ENCODE measurements at places on chromosomes 2 and 18.

DNA sequence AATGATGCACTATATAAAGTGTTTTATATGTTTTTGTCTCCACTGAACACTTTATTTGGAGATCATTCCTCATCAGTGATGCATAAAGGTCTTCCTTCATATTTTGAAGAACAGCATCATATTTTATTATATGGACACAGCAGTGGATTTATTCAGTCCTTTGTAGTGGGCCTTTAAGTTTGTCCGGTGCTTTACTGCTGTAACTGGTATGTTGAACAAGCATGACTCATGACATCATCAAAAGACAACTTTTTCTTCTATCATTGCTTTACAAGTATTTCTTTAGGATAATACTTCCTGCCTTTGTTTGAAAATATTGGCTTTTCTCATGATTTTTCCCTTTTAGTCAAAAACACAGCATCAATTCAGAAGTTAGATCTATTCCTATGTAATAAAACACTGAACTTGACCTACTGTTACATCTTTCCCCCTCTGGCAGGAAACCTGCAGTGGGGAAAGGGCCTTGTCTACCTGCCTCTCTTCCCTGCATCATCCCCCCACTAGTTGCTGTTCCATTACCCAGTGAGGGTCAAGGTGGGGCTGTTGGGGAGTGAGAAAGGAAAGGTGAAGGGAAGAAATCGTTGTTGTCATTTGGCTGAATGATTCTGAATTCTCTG, 241.2 kb downstream of the CYP26B1 start:
- H3K36me3 ChIP-seq, result no peaks in the 10 kb centered on the region
- H3K4me1 ChIP-seq, result no peaks in the 10 kb centered on the region
- peaks cover 3% of the 10 kb centered on the region for H3K27me3 ChIP-seq
- no peak for DNase-seq

GRCh38 chr18:49225160-49225559, 235.3 kb downstream of the DYM start:
- H3K27me3 ChIP-seq, result no peaks in the 10 kb centered on the region
- no peak overlapping the region for H3K4me3 ChIP-seq
- peaks cover 16% of the 10 kb centered on the region for H3K36me3 ChIP-seq
- DNase-seq, result no peak
- no peak overlapping the region for H3K27ac ChIP-seq

DNA sequence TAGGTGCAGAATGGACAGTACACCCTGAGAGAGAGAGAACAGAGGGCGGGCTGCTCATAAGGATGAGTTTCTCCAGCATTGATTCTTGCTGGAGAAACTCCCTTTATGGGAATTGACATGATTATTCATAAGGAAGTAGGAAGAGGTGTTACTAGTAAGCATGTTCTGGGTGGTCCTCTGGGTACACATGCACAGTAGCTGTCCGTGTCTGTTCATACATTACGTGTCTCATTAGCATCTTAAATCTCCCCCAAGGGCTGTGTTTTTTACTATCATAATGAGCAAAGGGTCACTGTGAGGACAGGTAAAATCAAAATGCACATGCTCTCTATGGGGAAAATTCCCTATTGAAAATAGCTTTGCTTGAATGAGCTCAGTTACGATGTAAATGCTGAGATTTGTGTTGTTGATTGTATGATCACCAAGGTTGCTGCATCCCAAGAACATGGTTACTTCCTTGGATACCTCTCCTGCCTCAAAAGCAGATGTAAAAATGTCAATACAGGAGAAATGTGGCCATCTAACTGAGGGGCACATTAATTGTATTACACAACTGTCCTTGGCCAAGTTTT, 238.9 kb downstream of the CDH20 start:
- DNase-seq, result no peak
- H3K4me1 ChIP-seq, result no peaks in the 10 kb centered on the region
- no peaks in the 10 kb centered on the region for H3K27me3 ChIP-seq
- no peak overlapping the region for H3K4me3 ChIP-seq
- no peak overlapping the region for H3K27ac ChIP-seq

- peaks cover 70% of the 10 kb centered on the region for H3K27me3 ChIP-seq
- H3K36me3 ChIP-seq, result no peaks in the 10 kb centered on the region
- no peak overlapping the region for H3K27ac ChIP-seq
- no peak overlapping the region for H3K4me3 ChIP-seq
Observed at GRCh38 chr2:218860950-218861381, 1.4 kb downstream of the WNT6 start.

- H3K4me3 ChIP-seq, result no peak overlapping the region
- H3K36me3 ChIP-seq, result no peaks in the 10 kb centered on the region
- H3K4me1 ChIP-seq, result no peaks in the 10 kb centered on the region
- no peak for DNase-seq
- no peak overlapping the region for H3K27ac ChIP-seq
- no peaks in the 10 kb centered on the region for H3K27me3 ChIP-seq
Observed at GRCh38 chr2:59529726-59530125, 1023.7 kb downstream of the BCL11A start.

GRCh38 chr18:46856973-46857372, 60.3 kb downstream of the PIAS2 start:
- H3K27ac ChIP-seq, result no peak overlapping the region
- H3K27me3 ChIP-seq, result no peaks in the 10 kb centered on the region
- H3K4me3 ChIP-seq, result no peak overlapping the region
- peaks cover 18% of the 10 kb centered on the region for H3K36me3 ChIP-seq
- peaks cover 11% of the 10 kb centered on the region for H3K4me1 ChIP-seq
- no peak for DNase-seq

DNA sequence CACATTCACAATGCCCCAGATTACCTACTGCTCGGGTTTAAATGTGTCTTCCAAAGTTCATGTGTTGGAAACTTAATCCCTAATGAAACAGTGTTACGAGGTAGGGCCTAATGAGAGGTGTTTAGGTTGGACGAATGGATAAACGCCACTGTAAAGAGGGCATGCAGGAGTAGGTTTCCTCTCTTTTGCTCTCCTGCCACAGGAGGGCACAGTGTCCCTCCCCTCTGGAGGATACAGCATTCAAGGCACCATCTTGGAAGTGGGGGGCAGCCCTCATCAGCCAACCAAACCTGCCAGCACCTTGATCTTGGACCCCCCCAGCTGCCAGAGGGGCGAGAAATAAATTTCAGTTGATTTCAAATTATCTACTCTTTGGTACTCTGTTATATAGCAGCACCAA, 103.5 kb downstream of the TSHZ1 start:
- peaks cover 3% of the 10 kb centered on the region for H3K27me3 ChIP-seq
- DNase-seq, result no peak
- H3K36me3 ChIP-seq, result no peaks in the 10 kb centered on the region
- H3K4me3 ChIP-seq, result no peak overlapping the region
- H3K27ac ChIP-seq, result no peak overlapping the region

DNA sequence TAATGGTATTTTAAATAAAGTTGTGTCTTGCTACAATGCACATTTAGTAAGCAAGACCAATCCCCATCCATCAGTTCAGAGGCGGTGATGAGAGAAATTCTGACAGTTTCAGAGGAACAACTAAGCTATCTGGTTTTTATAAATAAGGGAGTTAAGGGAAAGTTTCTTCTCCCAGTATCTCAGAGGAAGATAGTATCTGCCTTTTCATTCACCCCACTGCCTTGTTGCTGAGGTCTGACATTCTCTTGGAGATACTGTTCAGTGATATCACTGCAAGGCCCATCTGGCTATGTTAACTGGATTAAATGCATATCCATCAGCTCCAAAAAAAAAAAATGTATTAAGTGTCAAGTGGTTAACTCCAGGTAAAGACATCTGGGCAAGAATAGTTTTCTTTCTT, 47.9 kb downstream of the RBMS1 start:
- H3K36me3 ChIP-seq, result peaks cover 10% of the 10 kb centered on the region
- H3K27ac ChIP-seq, result no peak overlapping the region
- H3K27me3 ChIP-seq, result no peaks in the 10 kb centered on the region

- no peaks in the 10 kb centered on the region for H3K36me3 ChIP-seq
- H3K27me3 ChIP-seq, result peaks cover 41% of the 10 kb centered on the region
- H3K27ac ChIP-seq, result no peak overlapping the region
- no peak for DNase-seq
- peaks cover 7% of the 10 kb centered on the region for H3K4me1 ChIP-seq
Observed at GRCh38 chr2:118062048-118062447, 26.2 kb upstream of the INSIG2 start.

DNA sequence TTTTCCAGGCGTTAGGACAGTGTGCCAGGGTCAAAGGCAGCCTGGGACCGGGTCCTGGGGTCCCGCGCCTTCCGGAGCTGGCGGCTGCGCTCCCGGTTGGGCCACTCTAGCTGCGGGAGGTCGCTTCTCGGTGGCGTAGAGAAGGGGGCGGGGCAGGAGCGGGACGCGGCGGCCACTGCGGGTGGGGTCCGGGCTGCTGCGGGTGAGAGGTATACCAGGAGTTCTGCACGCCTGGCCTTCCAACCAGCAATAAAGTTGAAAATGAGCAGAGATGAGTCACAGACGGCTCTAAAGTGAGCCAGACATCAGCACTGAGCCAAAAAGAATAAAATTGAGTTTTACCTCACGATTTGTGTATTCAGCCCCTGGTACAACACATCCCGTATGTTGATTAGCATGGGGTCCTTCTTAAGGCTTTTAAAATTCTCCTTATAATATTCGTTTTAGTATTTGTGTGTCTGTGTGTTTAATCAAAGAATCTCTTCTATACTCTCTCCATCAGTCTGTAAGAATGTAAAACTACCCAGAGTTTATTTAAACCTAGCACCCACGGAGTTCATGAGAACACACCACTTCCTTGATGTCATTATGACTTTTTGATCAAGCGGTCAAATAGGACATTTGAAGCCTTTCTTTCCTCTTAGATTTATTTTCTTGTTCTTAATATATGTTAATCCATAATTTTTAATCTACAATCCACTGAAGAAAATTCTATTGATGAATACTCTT, at the start of gene C1GALT1C1L:
TSS of gene C1GALT1C1L (minus strand) at position 108 of the 729 bp plus-strand sequence. CDS start at position 1, 107 bp downstream.
- peaks cover 9% of the 10 kb centered on the region for H3K36me3 ChIP-seq
- peaks cover 12% of the 10 kb centered on the region for H3K4me1 ChIP-seq
- peak within 1 kb of the TSS; percentile 73 for H3K4me3 ChIP-seq
- H3K27me3 ChIP-seq, result peaks cover 7% of the 10 kb centered on the region

GRCh38 chr2:156434461-156435291, 1.5 kb upstream of the GPD2 start:
- H3K27ac ChIP-seq, result no peak overlapping the region
- H3K36me3 ChIP-seq, result peaks cover 15% of the 10 kb centered on the region
- no peaks in the 10 kb centered on the region for H3K27me3 ChIP-seq
- H3K4me1 ChIP-seq, result peaks cover 44% of the 10 kb centered on the region

DNA sequence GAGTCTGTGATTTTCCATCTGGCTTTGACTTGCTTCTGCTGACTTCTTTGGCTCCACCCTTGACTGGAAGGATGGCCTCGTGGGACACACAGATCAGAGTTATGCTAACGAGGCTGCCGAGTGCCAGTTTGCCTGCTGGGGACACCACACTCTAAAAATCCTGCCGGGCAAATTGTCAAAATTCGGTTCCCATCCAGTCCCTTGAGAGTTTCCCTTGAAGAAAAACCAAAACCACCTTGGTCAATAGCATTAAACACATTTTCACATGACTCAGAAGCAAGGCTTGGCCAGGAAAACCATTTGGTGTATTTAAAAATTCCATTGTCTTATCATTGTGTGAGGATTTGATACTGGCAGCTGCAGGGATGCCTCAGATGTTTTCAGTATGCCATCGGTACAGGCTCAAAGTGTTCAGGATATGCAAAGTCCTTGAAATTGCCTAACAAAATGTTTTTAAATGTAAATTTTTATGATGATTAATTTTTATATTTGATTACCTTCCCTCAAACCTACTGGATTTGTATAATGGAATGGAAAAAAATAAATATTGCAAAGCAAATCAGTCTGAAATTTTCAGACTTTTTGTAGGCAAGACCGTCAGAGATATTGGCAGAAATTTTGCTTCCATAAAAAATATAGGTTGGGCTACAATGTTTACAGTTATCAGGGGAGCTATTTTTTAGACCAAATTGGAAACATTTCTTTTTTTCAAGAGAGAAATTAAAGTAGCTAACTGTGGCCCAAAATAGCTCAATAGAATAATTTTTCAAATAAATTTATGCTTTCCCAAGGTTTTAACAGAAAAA, 41.6 kb downstream of the KCNE4 start:
- no peak overlapping the region for H3K4me3 ChIP-seq
- H3K36me3 ChIP-seq, result no peaks in the 10 kb centered on the region
- no peak for DNase-seq

DNA sequence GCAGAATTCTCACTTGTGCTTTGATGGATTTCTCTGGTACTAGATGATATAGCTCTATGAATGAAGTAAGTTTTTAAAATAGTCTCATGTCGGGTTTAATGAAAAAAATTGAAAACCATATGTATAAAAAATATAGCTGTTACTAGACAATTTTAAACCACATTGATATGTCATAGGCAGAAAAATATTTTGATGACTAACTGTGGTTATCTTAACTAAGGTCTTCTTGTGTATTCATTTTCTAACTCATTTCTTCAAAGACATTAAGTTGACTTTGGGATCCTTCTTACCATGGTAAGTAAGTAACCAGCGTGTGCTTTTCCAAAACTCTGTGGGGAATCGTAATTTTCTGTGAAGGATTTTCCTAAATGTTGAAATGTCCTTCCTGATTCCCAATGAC, 160.9 kb upstream of the COL3A1 start:
- H3K27me3 ChIP-seq, result no peaks in the 10 kb centered on the region
- no peak for DNase-seq
- H3K4me1 ChIP-seq, result no peaks in the 10 kb centered on the region
- H3K4me3 ChIP-seq, result no peak overlapping the region
- H3K27ac ChIP-seq, result no peak overlapping the region
- no peaks in the 10 kb centered on the region for H3K36me3 ChIP-seq

DNA sequence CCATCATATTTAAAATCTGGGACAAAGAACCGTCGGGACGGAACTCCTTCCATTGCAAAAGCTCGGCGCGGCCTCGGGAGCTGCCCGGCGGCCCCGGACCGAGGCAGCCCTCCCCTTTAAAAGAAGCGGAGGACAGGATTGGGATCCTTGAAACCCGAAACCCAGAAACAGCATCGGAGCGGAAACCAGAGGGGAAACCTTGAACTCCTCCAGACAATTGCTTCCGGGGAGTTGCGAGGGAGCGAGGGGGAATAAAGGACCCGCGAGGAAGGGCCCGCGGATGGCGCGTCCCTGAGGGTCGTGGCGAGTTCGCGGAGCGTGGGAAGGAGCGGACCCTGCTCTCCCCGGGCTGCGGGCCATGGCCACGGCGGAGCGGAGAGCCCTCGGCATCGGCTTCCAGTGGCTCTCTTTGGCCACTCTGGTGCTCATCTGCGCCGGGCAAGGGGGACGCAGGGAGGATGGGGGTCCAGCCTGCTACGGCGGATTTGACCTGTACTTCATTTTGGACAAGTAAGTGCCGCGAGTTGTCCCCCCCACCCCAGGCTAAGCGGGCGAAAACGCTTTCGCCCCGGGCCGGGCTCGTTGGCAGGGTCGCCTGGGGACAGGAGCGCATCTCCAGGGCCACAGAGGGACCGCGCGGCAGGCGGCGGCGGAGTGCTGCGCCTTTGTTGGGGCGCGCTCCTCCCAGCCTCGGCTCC, at the start of gene ANTXR1:
TSS of gene ANTXR1 (plus strand) at position 38 of the 698 bp plus-strand sequence. CDS start at position 359, 321 bp downstream.
- no peaks in the 10 kb centered on the region for H3K36me3 ChIP-seq
- H3K4me3 ChIP-seq, result peak within 1 kb of the TSS; percentile 75
- peaks cover 64% of the 10 kb centered on the region for H3K27me3 ChIP-seq

GRCh38 chr2:75195076-75195691, 4.1 kb downstream of the TACR1 start:
- no peaks in the 10 kb centered on the region for H3K36me3 ChIP-seq
- H3K27ac ChIP-seq, result no peak overlapping the region
- peaks cover 3% of the 10 kb centered on the region for H3K4me1 ChIP-seq
- peaks cover 33% of the 10 kb centered on the region for H3K27me3 ChIP-seq
- DNase-seq, result no peak

GRCh38 chr2:60554074-60554645, 706 bp upstream of the BCL11A start:
- no peak for DNase-seq
- peaks cover 66% of the 10 kb centered on the region for H3K27me3 ChIP-seq
- H3K36me3 ChIP-seq, result no peaks in the 10 kb centered on the region
- no peak overlapping the region for H3K27ac ChIP-seq
- peak overlapping the region; percentile 73 for H3K4me3 ChIP-seq
